CD4-positive, alpha-beta T cell treated with Interleukin-21 for 1 hour (primary cell): ENCODE measurements at places on chromosomes 16 and 17.

DNA sequence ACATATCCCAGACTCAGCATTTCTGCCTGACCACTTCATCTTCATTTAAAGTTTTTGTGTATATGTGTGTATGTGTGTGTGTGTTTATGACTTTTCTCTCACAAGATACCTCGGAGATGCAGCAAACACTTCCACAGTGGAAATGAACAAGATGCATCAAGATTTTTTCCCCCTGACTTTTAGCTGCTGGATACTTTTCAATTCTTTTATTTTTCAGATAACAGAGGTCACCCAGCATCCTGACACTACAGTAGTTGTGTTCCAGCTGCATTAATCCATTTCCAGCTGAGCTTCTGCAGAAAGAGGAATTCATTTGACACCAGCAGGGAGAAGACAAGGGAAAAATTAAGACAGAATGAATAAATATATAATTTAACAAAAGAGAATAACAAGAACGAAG lies 130.2 kb upstream of the PSMD7 start:
- DNase-seq, result no peak

DNA sequence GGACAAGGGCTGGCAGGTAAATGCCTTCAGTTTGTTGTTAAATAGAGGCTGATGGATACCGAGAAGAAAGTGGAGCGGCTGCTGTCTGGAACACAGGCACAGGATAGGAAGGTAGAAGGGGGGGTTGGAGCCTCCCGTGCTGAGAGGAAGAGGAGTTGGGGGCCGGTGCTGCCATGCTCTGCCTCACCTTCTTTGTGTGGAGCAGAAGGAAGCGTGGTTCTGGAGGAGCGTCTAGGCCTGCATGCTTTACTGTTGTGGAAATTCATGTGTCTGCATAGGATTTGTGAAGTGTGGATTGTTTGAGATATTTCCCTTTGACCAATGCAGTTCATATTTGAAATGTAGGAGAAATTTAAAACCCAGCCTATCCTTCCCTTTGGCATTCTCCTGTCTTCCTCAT lies 52.3 kb downstream of the FOXK2 start:
- no peak for DNase-seq

DNA sequence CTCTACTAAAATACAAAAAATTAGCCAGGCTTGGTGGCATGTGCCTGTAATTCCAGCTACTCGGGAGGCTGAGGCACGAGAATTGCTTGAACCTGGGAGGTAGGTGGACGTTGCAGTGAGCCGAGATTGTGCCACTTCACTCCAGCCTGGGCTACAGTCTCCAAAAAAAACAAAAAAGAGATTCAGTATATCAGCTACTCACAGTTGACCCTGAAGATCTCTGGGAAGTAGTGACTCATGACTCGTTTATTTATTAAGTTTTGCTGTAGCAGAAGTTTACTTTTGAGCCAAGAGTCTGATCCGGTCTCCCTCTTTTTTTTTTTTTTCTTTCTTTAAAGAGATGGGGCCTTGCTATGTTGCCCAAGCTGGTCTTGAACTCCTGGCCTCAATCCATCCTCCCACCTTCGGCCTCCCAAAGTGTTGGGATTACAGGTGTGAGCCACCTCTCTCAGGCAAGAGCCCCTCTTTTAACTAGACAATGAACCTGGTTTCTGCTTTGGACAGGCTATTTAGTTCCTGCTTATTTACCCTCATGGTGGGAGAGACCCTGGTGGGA lies 4.4 kb downstream of the MVP start:
- DNase-seq, result no peak

GRCh38 chr17:82315703-82316358 lies 1.6 kb downstream of the CD7 start:
- peak; percentile 57 for DNase-seq

DNA sequence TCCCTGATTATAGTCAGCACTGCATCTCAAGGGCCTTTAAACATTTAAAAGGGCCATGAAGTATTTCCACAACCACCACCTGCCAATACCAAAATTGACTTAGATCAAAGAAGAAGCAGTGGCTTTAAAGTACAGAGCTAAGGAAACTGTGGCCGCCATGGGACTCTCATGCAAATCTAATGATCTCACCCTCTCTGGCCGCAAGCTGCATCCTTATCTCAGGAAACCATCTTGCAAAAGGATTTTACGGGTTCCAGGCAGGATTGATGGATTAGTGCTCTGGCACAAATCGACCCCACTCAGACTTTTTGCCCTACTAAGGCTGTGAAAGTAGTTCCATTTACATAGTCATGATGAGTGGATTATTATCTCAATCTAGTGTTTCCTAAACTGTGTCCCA lies 22.6 kb downstream of the CDRT4 start:
- no peak for DNase-seq

DNA sequence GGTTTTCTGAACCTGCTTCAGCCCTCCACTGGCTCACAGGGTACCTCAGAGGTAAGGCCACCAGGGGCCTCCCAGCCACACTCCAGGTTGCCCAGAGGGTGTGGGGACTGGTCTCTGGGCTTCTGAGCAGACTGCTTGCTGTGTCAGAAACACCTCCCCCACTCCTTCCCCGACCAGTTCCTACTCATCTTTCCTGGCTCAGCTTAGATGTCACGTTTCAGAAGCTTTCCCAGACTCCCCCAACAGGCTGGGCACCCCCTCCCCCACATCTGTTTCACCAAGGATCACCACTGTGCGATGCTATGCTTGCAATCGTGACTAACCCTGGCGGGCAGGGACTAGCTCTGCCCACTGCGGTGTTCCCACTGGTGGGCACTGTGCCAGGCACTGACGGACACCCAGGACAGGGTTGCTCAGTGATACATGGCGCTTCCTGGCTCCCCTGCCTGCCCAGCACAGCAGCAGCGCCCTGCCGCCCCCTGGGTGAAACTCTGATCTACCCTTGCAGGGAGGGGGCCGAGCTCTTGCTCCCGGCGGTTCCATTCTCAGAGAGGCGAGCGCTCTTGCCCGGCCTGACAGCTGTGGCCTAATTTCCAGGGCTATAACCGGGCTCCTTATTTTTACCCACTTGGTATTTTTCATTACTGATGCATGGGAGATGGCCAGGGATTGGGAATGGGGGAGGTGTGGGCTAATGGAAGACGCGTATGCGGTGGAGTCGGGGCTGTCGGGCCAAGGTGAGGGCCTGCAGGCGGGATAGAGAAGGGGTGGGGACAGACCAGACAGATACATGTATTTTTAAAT lies 29.4 kb upstream of the MTSS2 start:
- DNase-seq, result no peak

DNA sequence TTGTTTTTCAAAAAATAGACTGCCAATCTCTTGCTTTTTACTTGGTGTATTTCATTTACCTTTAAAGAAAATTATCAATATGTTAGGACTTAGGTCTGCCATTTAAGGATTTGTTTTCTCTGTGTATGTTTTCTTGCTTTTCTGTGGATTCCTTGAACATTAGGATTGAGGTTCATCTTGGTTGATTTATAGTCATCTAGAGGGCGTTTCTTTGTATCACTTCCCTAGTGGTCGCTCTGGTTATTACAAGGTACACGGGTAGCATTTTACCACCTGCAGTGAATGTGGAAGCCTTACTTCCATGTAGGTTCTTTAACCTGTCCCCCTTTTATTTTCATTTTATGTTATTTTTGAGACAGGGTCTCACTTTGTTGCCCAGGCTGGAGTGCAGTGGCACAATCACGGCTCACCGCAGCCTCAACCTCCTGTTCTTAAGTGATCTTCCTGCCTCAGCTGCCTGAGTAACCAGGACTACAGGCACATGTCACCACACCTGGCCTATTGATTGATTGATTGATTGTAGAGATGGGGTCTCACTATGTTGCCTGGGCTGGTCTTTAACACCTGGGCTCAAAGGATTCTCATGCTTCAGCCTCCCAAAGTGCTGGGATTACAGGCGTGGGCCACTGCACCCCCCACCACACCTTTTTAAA lies 35.2 kb upstream of the CBX4 start:
- DNase-seq, result peak; percentile 57

- no peak for DNase-seq
These were observed 557.7 kb upstream of the CDH5 start for GRCh38 chr16:65808790-65809189.

DNA sequence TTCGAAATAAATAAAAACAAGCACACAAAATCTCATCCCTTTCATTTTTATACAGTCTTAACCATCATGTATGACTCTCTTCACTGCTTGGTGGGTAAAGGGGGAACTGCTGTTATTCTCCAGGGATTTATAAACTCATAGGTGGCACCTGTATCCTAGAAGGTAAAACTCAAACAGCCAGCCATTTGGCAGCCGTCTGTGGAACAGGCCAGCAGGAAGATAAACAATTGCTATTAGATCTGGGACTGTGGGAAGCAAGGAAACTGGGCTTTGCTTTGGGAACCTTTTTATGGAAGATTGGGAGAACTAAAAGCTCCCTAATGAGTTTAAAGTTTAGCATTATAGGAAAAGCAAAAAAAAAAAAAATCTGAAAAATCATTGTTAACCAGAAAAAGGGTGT lies 126.0 kb downstream of the TANGO6 start:
- no peak for DNase-seq

DNA sequence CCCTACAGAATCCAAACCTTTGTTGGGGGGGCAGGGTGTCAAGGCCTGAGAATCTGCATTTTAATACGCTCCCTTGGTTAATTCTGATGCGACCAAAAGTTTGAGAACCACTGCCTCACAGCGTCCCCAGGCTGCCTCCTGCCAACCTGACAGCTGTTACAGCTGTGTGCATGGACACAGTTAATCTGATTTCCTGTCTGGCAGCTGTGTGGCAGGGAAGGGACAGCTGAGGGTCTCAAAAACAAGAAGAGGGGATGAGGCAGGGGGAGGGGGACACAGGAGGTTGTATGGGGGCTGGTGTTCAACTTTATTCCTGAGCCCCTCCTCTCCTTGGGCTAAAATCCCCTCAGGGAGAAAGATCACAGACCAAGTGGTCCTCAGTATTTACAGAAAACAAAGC lies 17.5 kb downstream of the HDAC5 start:
- no peak for DNase-seq

DNA sequence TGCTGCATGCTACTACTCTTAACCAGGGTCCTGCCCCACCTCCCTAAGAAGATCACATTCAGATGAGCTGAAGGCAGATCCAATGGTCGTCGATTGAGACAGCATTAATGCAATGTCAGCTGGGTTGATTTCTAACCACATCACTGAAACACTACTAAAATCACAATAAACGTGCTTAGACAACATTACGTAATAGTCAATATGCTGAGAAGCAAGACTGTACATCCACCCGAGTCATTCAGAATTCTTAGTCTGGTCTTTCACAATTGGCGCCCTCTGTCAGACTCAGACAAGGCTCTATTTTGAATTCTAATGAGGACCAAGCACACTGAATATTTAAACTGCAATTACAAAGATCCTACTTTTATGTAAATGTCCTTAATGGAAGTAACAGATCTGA lies 205.2 kb downstream of the STX8 start:
- DNase-seq, result no peak

- DNase-seq, result no peak
These were observed 516 bp downstream of the ABR start for GRCh38 chr17:1179112-1179817.

DNA sequence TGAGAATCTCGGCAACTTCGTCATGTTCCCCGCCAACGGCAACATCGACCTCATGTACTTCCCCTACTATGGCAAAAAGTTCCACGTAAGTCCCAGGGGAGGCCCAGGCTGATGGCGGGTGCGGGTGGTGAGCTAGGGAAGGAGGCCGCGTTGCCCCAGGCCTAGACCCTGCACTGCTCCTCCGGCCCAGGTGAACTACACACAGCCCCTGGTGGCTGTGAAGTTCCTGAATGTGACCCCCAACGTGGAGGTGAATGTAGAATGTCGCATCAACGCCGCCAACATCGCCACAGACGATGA lies 4.8 kb downstream of the ATP1B2 start:
- DNase-seq, result no peak

DNA sequence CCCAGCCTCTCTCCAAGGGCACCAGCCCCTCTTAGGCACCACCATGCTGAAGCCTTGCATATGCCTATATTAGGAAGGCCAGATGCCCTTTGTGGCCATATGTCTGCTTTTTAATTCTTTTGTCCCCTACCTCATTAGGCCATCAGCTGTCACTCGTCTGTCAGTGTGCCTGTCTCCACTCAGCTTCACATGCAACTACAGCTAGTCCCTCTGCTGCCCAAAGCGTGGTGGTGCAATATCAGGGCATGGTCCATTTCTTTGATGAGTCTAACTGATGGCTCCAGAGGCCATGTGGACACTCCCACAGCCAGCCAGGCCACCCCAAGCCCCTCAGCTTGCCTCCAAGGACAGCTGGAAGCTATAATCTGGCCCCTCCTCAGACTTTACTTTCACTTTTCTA lies 36.3 kb downstream of the MYO18A start:
- no peak for DNase-seq

GRCh38 chr17:17305281-17305801 lies 2.2 kb downstream of the NT5M start:
- DNase-seq, result peak; percentile 77

- DNase-seq, result no peak
These were observed 287.9 kb downstream of the FTO start for GRCh38 chr16:53991754-53992378.

DNA sequence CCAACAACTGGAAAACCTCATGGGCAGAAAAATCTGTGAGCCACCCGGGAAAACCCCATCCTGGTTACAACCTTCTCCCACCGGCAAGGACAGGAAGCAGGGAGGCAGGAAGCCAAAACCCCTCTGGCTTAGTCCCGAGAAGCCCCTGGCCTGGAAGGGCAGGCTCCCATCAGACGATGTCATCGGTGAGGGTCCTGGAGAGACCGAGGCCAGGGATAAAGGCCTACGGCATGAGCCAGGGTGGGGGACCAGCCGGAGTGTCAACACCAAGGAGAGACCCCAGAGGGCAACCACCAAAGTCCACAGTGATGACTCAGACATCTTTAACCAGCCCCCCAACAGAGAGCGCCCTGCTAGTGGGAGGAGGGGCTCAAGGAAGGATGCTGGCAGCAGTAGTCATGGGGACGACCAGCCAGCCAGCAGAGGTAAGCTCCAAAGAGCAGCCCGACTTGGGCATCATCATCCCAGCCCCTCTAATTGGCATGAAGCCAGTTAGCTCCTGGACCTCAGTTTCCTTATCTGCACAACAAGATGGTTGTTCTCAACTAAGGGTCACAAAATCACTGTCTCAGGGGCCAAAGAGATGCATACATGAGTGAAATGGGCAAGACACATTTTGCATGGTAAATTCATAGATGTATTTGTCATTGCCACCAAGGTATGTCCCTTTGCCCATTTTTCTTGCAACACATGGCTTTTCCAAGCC lies 190.7 kb downstream of the KATNIP start:
- DNase-seq, result no peak

GRCh38 chr16:54203384-54203783 lies 83.2 kb downstream of the IRX3 start:
- no peak for DNase-seq

DNA sequence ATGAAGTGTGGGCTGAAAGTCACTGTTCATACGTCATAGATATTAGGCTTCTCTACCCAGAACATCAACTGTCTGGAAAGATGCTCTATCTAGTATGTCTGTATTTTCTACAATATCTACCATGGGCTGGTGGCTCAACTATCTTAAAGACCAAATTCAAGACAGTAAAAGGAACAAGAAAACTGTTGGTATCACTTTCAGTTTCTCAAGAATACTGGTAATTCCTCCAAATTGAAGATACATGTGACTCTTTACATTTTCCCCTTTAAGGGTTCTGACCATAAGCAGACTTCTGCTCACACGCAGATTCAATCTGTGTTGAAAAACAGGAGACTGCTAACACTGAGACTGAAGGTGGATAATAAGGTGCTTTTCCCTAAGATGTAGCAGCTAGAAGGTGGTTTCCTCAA lies 24.2 kb downstream of the XPO6 start:
- DNase-seq, result peak; percentile 60
